Stimulated activated CD8-positive, alpha-beta memory T cell treated with anti-CD3 and anti-CD28 coated beads, Interleukin-15, amount 100 ng/mL, for 24 hours (primary cell): ENCODE measurements at places on chromosomes 2 and 18.

DNA sequence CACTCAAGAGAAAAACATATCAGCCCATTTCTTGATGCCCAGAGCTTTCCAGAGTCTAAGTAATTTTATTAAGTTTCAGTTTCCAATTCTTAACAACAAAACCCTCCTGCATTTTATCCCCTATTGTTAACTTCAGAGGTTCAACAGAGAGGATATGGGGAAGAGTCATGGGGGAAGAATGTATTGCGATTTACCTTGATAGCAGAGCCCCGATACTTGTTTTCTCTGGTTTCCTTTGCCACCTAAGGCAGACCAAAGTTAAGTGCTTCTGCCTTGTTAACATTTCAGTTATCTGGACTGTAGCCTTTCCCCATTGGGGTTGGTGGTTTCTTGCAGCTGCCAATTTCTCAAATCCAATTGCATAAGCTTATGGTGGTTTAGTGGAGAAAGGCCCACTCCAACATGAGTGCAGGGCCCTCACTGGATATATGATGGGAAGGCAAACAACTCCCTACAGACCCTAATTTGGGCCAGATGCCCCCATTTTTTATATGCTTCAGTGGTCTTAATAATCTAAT, 82.0 kb upstream of the ITGB6 start:
- DNase-seq = no peak

GRCh38 chr2:105876191-105876590, 131.5 kb downstream of the NCK2 start:
- DNase-seq = no peak

GRCh38 chr2:195820373-195820772, 163.3 kb downstream of the SLC39A10 start:
- DNase-seq = no peak

DNA sequence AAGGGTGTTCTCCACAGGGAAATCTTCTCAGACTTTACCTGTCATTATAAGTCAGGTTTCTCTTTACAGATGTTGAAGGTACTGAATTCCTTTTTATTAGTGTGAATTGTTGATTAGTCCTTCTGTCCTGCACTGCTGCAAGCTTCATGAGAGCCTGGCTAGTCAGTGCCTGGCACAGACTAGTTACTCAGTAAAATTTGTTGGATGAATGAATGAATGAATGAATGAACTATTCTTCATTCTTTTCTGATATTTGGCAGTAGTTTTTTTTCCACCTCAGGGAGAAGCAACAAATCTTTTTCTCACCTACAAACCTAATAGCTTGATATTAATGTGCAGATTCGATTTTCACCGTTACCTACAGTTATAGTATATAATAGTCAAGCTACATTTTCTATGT, 64.3 kb downstream of the ACVR2A start:
- no peak for DNase-seq

DNA sequence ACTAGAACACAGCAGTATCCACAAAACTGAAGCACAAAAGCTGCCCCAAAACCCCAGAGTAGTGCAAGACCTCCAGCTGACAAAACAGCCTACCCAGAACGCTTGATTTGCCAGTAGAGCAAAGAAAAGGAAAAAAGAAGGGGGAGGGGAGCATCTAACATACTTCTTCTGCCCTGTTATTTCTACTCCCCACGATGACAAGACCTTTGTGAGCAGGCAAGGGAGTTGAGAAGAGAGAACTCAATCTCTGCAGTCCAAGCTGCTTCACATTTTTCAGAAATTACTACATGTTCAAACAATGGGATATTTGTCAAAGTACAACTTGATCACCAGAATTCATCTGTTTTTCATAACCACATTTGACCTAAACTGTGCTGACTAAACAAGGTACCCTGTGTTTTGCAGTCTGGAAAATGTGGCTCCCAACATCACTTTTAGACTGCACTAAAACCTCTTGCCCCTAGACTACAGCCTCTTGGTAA, 286.7 kb downstream of the EXOC6B start:
- no peak for DNase-seq

- DNase-seq = no peak
These were observed 135.1 kb upstream of the GPC1 start for GRCh38 chr2:240300261-240300821.

DNA sequence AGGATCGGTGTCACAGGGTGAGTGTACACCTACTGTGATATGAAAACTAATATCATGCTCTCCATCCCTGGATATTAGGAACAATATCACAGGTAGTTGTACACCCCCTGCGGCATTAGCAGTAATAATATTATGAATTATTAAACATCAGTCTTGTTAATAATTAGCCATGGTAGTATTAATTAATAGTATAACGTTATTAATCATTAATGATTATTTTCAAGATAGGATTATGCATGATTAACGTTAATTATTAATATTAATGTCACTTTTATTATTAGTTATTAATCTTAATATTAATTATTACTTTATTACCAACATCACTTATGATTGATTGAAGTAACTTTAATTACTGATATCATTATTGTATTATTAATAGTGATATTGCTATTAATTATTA, 26.2 kb upstream of the NAGK start:
- DNase-seq = no peak

- DNase-seq = no peak
These were observed 68.1 kb upstream of the CCBE1 start for GRCh38 chr18:59765343-59765742.

DNA sequence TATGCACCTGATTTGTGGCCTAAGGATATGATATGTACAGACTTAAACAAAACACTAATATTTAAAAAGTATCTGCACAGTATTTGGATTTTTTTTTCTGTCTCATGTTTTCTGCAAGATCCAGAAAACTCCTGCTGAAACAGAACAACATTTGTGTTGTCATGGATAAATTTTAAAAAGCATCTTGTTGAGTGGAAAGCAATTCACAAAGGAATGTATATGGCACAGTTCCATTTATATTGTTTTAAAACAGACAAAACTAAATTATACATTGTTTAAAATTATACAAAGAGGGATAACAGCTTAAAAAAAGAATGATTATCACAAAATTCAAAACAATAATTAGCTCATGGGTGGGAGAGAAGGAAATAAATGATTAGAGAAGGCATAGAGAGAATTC, 193.5 kb downstream of the PPP1R1C start:
- DNase-seq = no peak

GRCh38 chr2:96239745-96240264, 26.0 kb downstream of the TMEM127 start:
- DNase-seq = no peak

DNA sequence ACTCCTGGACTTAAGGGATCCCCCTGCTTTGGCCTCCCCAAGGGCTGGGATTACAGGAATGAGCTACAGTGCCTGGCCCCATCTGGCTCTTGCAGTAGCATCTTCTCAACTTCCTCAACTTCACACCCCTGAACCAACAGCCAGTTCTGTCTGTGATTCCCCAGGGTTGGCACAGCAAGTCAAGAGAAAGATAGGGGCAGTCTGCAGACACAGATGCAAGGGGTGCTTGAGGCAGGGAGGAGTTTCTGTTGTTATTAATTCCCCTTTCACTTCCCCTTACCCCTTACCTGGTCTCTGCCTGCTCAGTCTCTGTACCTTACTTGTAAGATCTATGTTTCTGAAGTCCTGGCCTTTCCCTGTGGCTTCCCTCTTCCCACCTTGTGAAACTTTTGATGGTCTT, 54.1 kb upstream of the MEX3C start:
- no peak for DNase-seq

- no peak for DNase-seq
These were observed 1050.7 kb upstream of the CELF4 start for GRCh38 chr18:38616306-38616705.

- DNase-seq = no peak
These were observed 177.8 kb downstream of the INHBB start for GRCh38 chr2:120523766-120524165.

DNA sequence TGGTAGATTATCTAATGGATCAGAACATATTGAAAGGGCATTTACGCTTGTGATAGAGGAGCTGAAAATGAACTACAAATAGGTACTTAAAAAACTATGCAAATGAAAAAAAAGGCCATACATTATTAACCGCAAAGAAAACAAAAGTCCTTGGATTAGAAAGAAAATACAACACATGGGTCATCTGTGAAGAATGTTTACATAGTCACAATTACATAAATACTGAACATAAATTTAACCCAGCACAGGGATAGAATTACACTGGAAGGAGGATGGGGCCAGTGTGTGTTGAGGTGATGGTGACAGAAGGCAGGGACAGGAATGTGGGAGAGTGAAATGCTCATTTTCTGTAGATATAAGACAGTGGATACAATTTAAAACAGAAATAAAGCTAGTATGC, 6.6 kb downstream of the NTSR2 start:
- no peak for DNase-seq

- DNase-seq = no peak
These were observed 1.1 kb downstream of the SEPTIN2 start for GRCh38 chr2:241316825-241317224.

GRCh38 chr2:239006622-239007285, 158.9 kb downstream of the TWIST2 start:
- DNase-seq = no peak

- no peak for DNase-seq
These were observed 17.4 kb downstream of the KCNIP3 start for GRCh38 chr2:95314598-95314963.

DNA sequence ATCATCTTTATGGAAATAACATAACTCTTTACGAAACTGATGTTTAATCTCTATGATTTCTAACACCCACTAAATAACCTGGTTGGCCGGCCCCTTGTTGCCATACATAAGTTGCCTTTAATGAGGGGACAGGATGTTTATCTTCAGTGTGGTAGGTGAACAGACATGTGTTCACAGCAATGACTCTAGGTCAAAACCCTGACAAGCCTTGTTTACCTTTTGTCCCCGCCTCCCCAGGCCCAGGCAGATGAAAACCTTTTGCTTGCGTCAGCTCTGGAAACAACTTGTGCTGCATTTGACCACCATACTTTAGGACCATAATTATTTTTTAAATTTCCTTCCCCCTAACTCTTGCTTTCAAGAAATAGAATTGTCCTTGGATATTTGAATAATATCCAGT, 2.9 kb upstream of the DSG4 start:
- DNase-seq = no peak

GRCh38 chr2:39981883-39982311, 202.8 kb upstream of the THUMPD2 start:
- DNase-seq = no peak

DNA sequence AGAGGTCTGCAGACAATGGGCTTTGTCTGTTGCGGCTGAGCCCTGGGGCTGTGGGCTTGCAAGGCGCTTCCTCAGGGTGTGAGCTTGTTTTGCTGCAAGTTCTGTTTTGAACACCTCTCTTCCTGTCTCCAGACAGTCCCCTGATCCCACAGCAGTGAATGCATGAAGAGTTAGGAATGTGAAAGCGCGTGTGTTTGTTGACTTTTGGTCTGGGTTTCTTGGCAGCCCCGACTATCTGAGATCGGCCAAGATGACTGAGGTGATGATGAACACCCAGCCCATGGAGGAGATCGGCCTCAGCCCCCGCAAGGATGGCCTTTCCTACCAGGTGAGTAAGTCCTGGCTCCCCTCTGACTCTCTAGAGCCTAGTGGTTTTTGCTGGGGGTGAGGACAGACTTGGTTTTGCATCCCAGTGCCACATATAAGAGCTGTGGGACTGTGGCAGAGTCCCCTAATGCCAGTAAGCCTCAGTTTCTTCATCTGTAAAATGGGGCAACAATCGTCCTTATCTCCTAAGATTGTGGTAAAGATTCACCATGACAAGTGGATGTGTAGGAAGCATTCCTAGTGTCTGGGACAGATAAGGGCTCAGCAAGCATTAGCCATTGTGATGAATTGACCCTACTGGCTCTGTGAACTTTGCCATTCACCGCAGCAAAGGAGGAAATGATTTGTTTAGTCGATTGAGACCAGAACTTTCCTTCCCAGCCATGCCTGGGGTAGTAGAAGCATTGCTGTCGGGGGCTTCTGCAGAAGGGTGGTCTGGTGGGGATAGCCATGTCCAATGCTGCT, 3.0 kb downstream of the LBH start:
- DNase-seq = no peak
